ENCODE measurements at places on chromosomes 4 and X. TPM values are rescaled to one million over a fixed set of nuclear protein-coding genes. Genes with fewer than 3 reads are reported as not detected.

Gene EXOSC9
- total RNA-seq: 20.2 TPM

Gene NUDT10
- 1.6 TPM for total RNA-seq

Gene PARM1
- 2.0 TPM for total RNA-seq

Gene MAGEC2
- total RNA-seq: 0.14 TPM

Gene HNRNPDL
- 99.0 TPM for total RNA-seq

Gene TGIF2LX
- not detected for total RNA-seq

Gene BCAP31
- 217 TPM for total RNA-seq

Gene RHOXF1
- total RNA-seq: not detected

Gene DUX4
- not detected for total RNA-seq

Gene DCLK2
- 5.8 TPM for total RNA-seq

Gene SPANXA1
- total RNA-seq: 0.28 TPM

Data from smooth muscle cell of bladder (primary cell).